Cardiac muscle cell (in vitro differentiated cells and primary cell): ENCODE measurements at places on chromosomes 2 and 18.

- H3K27ac ChIP-seq = no peak overlapping the region
- no peak overlapping the region for H3K4me3 ChIP-seq
- no peaks in the 10 kb centered on the region for H3K36me3 ChIP-seq
- DNase-seq = no peak
- no peaks in the 10 kb centered on the region for H3K4me1 ChIP-seq
Measured at GRCh38 chr2:196384729-196385128, 213.4 kb upstream of the STK17B start.

DNA sequence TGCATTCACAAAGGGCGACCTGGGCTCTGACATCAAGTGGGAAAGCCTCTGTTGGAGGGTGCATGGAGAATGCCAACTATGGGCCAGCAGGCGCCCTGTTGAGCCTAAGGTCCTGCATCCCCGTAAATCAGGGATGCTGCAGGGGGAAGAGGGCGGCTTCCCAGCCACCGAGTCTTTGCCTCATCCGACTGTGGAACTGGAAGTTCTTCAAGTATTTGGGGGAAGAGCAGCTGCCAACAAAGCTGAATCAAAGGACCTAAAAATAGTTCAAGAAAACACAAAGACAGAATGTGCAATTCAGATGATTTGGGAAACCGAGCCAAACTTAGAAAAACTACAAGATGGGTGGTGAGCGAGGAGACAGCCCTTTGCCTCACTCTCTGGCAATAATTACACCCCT, 281.1 kb upstream of the MGAT5 start:
- DNase-seq = peak; percentile 21
- H3K27me3 ChIP-seq = no peaks in the 10 kb centered on the region
- no peak overlapping the region for H3K27ac ChIP-seq
- no peaks in the 10 kb centered on the region for H3K36me3 ChIP-seq
- H3K4me3 ChIP-seq = no peak overlapping the region
- no peaks in the 10 kb centered on the region for H3K4me1 ChIP-seq

DNA sequence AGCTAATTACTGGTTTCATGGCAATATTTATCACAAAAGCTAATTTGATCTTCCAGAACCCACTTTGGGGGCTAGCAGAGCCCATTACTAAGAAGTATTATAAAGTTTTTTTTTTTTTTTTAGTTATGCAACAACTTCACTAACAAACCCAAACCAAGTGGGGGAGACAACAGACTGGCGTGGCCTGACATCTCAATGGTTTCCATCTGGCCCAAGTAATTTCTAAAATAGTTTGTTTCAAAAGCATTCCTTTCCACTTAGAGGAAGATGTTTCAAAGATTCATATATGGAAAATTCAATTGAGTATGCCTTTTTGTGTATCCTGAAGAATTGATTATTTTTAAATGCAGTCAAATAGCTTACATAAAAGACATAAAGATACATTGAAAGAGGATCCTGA, 367.1 kb downstream of the HRH4 start:
- H3K36me3 ChIP-seq = no peaks in the 10 kb centered on the region
- no peak overlapping the region for H3K27ac ChIP-seq
- no peaks in the 10 kb centered on the region for H3K27me3 ChIP-seq
- peaks cover 21% of the 10 kb centered on the region for H3K4me1 ChIP-seq
- H3K4me3 ChIP-seq = no peak overlapping the region

DNA sequence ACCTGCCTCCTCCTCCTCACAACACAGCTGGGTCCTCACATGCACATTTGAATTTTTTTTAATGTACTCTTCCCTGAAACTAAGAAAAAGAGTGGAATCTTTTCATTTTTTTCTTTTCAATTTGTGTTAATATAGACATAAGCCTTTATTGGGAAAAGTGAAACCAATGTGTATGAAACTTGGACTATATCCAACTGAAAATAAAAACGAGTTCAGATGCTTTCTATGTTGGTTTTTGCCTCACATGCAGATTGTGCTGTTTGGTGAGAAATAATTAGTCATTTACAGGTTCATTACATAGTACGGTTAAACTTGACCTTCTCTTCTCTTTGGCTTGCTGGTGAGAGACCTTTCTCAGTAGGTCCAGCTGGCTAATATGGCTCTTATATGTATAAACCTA, 515.2 kb upstream of the FANCL start:
- no peak overlapping the region for H3K27ac ChIP-seq
- no peak overlapping the region for H3K4me3 ChIP-seq
- no peaks in the 10 kb centered on the region for H3K36me3 ChIP-seq
- no peaks in the 10 kb centered on the region for H3K27me3 ChIP-seq

DNA sequence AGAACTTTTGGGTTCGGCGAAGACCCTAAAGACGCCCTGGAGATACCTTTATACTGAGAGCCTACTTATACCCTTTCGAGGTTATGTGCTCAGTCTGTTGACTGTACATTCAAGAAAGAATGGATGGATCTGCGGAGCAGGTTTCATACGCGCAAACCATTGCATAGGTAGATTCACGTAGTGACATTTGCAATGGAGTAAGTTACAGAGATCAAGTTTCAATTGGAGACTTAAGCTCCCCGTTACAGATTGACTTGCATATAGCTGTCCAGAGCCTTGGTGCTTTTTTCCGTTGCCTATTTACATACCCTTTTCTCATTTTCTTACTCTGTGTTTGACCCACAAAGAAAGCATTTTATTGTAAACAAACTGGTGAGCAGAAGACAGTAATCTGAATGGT, 923 bp downstream of the PSMD1 start:
- no peaks in the 10 kb centered on the region for H3K27me3 ChIP-seq
- peak; percentile 44 for DNase-seq

DNA sequence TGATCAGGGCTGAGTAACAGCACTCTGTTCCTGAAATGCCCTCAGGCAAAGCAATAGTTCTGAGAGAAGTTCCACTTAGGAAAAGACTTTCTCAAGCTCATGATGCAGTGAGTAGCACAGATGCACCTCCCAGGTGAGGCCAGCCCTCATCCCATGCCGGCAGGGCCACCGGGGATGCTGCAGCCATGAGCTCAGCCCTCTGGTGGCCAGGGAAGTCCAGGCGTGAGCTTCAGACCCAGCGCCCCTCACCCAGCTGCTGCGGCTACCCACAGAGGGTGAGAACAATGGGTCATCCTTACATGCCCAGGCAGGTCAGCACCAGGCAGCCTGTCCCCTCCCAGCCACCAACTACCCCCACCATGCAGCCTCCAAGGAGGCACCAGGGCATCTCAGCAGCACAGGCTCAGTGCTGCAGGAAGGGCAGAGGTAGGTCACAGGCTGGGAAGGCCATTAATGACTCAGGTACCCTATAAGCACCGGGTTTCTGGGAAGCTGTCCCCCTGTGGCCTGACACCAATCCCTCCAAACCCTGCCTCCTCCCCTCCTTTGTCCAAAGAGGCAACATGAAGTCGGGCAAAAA, 50.6 kb downstream of the TTC32 start:
- H3K4me3 ChIP-seq = no peak overlapping the region
- DNase-seq = no peak
- H3K36me3 ChIP-seq = no peaks in the 10 kb centered on the region
- no peak overlapping the region for H3K27ac ChIP-seq
